ENCODE measurements at places on chromosomes 16 and 17. TPM values are rescaled to one million over a fixed set of nuclear protein-coding genes. Genes with fewer than 3 reads are reported as not detected.

The FA2H gene
- not detected for total RNA-seq

DNA sequence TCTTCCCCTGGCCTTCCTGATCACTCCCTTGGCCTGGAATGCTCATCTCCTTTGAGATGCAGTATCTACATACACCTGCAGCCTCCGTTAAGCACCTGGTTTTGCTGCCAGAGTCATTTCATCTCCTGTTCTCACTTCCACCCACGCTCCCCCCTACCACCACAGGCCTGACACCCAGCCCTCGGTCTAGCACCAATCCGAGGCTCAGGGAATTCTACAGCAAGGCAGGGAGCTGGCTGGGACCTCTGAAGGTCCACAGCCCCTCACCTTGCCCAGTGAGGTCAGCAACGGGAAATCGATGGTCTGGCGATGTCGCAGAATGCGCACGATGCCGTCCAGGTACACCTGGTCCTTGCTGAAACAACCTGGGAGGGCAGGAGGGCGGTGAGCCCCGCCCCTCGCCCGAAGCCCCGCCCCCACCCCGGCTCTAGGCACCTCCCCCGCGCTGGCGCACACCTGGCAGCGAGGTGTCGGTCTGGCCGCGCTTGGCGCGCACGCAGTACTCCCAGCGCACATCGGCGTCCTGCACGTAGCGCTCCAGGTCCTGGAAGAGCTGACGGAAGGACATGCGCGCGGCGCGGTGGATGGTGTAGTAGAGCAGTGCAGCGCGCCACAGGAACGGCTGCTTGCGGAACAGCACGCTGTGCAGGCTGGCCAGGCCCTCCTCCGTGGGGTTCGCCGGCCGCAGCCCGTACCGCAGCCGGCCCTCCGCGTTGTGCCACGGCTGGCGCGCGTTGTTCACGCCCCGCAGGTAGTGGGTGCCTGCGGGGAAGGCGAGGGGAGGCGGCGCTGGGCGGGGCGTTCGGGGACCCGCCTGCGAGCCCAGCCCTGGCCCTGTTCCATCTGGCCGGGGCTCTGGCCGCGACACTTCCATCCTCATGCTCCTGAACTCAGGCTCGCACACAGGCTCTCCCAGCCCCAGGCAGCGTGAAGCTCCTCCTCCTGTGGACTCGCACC, 5.7 kb downstream of the MATCAP1 start:
- DNase-seq, result peak; percentile 54

- DNase-seq, result no peak
These were observed 264.2 kb upstream of the ZFHX3 start for GRCh38 chr16:73311857-73312723.

- DNase-seq, result peak; percentile 13
These were observed at the start of gene TRPV3 for GRCh38 chr17:3557768-3558583. TSS of gene TRPV3 (minus strand) at chr17:3557812. CDS start at chr17:3554850, 2,962 bp downstream.

GRCh38 chr16:3304370-3304769, 860 bp downstream of the TIGD7 start:
- no peak for DNase-seq

DNA sequence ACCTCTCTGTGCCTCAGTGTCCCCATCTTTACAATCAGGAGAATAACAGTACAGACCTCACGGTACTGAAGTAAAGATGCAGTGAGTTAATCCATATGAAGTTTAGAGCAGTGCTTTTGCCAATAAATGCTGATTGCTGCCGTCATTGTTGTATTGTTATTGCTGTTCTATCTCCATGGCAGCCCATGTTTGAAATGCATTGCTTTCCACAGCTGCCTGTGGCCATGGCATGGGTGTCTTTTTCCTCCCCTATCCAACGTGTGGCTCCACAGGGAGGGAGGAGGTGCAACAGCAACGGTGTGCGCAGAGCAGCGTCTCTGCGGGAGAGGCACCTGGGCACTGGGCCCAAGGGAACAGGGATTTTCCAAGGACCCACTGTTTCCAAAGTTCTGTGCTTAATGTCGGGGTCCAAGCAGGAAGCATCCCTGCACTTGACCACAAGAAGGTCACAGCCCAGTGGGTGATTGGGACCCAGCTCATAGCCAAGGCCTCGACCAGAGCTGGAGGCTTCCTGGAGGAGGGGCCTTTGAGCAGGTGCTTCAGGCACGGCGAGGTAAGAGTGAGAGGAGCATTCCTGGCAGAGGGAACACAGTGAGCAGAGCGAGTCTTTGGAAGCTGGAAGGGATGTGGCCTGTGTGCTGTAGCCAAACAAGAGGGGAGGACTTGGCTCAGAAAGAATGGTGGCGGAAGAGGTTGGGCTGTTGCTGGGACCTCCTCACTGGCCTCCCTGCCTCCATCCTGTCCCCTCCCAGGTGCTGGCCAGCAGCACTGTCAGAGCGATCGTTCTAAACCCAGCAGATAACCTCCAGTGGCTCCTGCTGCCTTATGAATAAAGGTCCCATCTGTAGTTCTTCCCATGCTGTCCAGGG, 3.9 kb downstream of the RAI1 start:
- no peak for DNase-seq

The SOX15 gene
- total RNA-seq, result 0.20 TPM

DNA sequence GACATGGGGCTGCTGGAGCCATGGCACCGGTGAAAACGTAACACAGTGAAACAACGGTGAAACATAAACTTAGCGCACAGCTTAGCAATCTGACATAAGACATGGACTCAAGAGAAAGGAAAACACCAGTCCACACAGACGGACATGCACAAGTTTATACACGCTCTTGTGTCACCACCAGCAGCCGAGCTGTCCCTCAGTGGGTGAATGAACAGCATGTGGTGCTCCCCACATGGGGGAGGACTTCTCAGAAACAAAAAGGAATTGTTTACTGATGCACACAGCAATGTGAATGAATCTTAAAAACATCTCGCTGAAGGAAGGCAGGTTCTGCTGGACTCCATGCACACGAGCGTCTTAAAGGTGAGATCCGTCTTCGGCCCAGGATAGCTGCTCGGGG, 34.2 kb downstream of the KLHDC4 start:
- DNase-seq, result no peak

The C1QTNF1 gene
- not detected for total RNA-seq

DNA sequence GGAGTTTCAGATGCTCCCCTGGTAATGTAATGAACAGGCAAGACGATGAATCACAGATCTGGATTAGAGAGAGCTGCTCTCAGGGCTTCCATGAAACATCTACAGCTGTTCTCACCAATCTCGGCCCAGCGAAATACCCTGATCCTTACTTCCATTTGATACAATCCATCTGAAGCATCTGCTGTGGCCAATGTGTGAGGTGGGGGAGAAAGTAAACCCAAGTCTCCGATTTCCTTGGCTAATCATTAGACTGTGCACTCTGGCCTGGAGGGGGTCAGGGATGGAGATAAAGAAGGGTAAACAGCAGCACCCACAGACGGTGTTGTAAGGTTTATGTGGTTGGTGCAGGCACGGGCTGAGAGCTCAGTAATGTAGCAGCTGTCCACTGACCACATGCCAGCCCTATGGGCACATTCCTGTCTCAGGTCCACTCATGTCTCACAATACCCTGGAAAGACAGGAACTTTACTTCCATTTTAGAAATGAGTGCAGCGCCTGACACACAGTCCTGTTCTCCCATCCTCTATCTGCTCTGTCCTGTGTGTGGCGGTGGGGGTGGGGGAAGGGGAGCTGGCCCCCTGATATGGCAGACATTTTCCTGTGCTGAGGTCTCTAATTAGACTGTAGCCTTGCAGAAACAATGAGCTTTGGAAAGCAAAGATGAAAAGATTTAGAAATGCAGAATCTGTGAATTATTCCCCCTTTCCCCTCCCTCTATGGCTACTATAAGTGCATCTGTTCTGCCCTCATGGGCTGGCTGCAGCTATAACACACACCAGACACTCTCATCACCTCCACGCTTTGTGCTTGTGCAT, 48.3 kb upstream of the ERN1 start:
- no peak for DNase-seq

DNA sequence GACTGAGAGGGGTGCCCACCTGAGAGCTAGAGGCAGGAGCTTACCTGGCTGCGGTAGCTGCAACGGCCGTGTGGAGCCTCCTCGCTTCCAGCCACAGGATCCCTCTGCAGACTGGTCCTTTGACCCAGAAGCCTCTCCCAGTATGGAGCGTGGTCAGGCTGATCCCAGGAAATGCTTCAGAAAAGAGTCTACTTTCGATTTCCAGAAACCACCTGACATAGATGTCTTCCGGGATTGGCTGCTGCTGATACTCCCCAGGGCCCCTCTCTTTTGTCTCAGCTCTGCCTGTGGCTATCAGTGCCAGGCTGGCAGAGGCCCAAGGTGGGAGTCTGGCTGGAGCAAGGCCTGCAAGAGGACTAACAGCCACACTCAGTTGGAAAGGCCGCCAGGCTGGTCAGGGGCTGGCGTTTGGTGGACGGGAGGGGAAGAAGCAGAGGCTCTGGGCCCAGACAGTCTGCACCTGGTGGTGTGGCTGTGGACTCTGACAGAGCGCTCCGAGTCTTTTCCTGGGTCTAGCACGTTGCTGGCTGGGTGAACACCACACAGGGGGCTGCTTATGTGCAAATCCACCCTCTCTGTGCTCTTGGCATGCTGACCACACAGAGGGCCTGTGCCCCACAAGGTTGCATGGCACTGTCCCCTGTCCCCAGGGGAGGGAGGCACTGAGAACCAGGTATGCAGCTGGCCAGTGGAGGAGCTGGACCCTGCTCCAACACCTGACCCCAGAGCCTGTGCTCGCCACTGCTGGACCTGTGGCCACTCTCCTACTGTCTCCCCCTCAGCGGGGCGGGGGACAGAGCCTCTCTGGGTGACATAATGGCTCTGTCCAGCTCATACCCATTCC, at the start of gene LGALS3BP:
Gene LGALS3BP (minus strand): TSS at position 144 of the 844 bp plus-strand sequence. CDS start 2,732 bp downstream, outside the sequence.
- DNase-seq, result peak; percentile 34

GRCh38 chr17:74199306-74200092, 4.0 kb upstream of the RPL38 start:
- DNase-seq, result peak; percentile 59

DNA sequence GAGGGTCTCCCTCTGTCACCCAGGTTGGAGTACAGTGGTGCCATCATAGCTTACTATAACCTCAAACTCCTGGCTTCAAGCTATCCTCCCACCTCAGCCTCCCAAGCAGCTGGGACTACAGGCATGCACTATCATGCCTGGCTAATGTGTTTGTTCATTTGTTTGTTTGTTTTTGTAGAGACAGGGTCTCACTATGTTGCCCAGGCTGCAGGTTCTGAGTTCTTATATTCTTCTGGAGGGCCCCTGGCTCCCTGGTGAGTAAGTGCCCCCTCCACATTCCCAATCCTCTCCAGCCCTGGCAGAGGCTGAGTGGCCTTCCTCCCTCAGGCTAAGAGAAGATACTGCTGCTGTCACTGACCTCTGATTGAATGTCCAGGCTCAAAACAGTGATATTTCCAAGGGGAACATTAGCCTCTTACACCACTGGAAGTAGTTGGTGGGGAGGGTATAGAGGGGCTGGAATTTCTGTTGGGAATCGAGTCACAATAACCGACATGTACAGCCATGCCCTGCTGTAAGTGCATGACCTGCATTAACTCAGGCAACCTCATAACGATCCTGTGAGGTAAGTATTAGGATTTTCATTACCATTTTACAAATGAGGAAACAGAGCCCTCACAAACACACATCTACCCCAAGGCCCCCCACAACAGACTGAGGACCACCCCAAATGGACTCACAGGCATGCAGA, 2.7 kb upstream of the ETV4 start:
- no peak for DNase-seq

The IL17C gene
- not detected for total RNA-seq

GRCh38 chr16:82201351-82201750, 31.3 kb upstream of the MPHOSPH6 start:
- DNase-seq, result no peak

The TVP23A gene
- not detected for total RNA-seq

DNA sequence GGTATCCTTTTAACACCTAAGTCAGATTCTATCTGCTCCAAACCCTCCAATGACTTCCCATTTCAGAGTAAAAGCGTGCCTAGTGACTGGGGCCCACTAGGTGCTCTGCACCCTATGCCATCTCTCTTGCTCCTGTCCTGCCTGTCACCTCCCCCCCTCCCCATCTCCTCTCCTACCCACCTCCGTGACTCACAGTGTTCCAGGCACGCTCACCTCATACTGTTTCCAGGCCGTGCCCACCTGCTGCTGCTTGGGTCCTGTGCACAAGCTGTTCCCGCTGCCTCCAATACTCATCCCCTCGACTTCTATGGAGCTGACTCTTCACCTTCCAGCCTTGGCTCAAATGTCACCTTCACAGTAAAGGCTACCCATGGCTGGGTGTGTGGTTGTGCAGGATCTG, 21.7 kb downstream of the DNAH3 start:
- no peak for DNase-seq

The CNGB1 gene
- total RNA-seq, result not detected

DNA sequence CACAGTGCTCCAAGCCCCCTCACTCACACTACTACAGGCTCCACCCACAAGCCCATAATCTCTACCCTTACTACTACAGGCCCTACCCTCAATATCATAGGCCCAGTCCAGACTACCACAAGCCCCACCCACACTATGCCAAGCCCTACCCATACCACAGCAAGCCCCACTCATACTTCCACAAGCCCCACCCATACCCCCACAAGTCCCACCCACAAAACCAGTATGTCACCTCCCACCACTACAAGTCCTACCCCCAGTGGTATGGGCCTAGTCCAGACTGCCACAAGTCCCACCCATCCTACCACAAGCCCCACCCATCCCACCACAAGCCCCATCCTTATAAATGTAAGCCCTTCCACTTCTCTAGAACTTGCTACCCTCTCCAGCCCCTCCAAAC, 13.8 kb downstream of the RIPOR1 start:
- DNase-seq, result peak; percentile 79

The NPIPB6 gene
- 4.1 TPM for total RNA-seq

DNA sequence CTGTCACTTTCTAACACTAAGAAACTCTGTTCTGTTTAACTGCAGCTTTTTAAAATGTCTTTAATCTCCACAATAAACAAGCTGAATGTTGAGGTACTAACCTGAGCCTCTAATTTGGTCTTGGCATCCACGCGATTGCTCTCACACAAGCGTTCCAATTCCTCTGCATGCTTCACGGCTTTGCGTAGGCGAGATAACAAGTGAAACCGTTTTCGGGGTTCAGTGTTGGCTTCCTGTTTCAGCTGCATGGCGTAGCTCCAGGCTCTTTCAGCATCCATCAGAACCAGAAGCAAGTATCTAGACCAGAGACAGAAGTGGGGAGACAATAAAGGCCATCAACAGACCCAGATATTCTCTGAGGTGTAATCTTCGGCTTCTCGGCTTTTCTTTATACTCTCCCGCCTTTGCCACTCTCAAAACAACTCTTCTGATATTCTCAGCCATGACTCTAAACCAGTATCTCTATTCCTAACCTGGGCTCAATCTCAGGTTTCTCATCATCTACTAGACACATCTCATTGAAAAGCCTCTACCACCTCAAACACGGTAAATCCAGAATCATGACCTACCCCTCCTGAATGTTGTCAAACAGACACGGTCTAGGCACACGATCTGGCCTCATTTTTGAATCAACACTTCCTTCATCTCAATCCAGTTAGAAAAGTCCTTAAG, 8.3 kb downstream of the SRP68 start:
- DNase-seq, result no peak

DNA sequence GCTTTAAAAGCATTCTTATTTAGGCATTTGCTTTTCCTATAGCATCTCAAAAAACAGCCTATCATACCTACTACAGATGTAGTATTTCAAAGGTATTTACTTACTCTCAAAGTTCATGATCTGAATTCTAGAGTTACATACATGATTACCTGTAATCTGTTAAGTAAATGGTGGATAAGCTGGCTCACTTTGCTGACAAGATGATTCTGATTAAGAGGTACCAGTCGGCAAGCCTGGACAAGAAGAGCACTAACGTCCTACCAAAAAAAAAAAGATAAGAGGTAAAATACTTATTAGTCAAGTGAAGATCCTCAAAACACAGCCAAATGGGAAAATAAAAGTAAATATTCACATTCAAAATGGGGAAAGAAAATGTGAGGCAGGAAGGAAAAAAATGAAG, 2.7 kb downstream of the HEATR6 start:
- no peak for DNase-seq

The EVI2B gene
- total RNA-seq, result 25.1 TPM

GRCh38 chr17:16363749-16364536, 10.7 kb upstream of the CENPV start:
- peak; percentile 59 for DNase-seq

All from activated T-helper 1 cell treated with anti-CD3 and anti-CD28 coated beads, Interleukin-12 subunit alpha, Interleukin-12 subunit beta, Interleukin-2, Interleukin-4 antibody, amounts not matched to agents 30 ng/mL and 10 ng/mL and 1 ng/mL, durations not matched to agents 14 hours and 24 hours and 36 hours (primary cell).